Activated T-cell treated with anti-CD3 and anti-CD28 coated beads for 1 hour (primary cell): ENCODE measurements at places on chromosomes 4 and X.

DNA sequence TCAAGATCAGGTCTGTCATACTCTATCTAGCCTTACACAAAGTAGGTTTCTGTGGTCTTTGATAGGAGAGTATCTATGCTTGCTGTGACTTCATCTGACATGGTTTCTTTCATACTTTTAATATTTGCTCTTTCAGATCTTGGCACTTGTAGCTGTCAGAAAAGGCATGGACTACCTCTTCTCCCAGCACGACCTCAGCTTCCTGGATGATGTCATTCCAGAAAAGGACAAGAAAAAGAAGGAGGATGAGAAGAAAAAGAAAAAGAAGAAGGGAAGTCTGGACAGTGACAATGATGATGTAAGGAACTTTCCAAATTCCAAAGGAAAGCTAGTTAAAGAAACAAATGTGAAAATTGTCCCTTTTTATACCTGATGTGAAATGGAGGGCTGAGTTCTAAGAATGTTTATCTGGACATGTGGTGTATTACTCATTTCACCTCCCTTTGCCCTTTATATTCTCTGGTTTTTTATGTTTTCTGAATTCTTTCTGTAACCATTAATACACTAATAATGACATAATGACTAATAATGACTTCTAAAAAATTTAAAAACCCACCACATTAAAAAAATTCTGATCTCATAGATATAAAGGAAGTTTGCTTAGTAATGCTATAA lies 221.2 kb downstream of the SLC4A4 start:
- DNase-seq: no peak

- no peak for DNase-seq
Observed at GRCh38 chr4:3200423-3201090, 48.4 kb upstream of the MSANTD1 start.

GRCh38 chrX:21658746-21659145 lies 616 bp upstream of the KLHL34 start:
- no peak for DNase-seq

- no peak for DNase-seq
Observed at GRCh38 chr4:122845760-122846159, 19.1 kb downstream of the FGF2 start.

GRCh38 chrX:4663085-4663484 lies 949.6 kb upstream of the PRKX start:
- no peak for DNase-seq
